EL (cell line): ENCODE measurements at places on chromosomes 7 and 10.

DNA sequence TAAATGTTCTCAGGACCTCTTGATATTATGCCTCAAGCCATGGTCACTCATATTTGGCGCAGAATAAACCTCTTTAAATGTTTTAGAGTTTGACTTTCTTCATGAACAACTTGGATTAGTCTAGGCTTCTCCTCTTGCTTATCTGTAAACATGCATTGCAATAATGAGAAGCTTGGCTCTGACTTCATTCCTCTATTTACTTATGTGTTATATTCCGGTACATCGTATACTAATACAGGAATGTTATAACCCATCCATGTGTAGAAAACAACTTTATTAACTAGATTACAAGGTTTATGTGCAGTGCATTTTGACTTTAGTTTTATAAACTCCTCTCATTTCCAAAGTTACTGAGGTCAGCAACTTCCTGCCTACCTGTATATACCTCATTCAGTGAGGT, 944.3 kb upstream of the GHITM start:
- DNase-seq: no peak

DNA sequence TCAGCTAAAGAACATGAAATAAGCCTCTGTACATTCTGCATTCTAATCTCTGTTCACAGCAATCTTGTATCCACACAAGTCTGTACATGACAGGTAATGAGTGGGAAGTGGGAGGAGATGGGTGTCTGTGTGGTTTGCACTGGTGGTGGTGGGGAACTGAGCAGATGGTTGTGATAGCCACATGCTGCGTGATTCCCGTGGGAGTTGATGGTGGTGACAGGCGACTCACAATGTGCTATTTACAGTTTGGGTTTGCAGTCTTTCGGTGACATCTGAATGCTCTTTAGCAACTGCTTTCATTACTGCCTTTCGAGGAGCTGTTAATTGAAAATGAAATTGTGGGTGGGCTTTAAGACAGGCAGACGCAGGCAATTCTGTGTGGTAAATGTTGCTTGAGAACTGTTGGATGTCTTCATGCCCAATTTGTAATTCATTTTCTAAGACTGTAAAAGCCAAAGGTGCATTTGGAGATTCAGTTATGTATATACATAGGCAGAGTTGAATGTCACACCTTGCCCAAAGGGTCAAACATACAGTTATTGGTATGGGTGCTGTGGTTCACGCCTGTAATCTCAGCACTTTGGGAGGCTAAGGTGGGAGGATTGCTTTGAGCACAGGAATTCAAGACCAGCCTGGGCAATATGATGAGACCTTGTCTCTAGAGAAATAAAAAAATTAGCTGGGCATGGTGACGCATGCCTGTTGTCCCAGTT, 308.2 kb downstream of the AUTS2 start:
- DNase-seq: no peak

DNA sequence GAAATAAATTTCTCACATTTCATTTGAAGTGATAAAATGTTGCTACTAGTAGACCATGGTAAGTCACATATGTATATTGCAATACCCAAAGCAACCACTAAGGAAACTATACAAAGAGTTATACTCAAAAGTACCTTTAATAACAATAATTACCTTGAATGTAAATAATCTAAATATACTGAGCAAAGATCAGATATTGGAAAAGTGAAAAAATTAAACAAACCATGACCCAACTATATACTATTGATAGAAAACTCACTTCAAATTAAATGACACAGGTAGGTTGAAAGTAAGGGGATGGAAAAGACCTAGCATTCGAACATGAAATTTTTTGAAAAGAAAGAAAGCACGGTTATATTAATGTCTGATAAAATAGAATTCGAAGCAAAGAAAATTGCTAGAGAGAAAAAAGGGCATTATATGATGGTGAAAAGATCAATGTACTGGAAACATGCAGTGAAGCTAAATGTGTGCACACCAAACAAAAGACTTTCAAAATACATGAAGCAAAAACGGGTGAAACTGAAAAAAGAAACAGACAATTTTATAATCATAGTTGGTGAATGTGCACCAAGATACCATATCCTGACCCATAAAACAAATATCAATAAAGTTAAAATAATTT, 29.1 kb downstream of the TFPI2 start:
- no peak for DNase-seq

- DNase-seq: peak; percentile 3
Measured at GRCh38 chr10:110269374-110270318, 35.1 kb downstream of the SMNDC1 start.

GRCh38 chr10:64648915-64649314, 1127.7 kb downstream of the REEP3 start:
- DNase-seq: no peak

DNA sequence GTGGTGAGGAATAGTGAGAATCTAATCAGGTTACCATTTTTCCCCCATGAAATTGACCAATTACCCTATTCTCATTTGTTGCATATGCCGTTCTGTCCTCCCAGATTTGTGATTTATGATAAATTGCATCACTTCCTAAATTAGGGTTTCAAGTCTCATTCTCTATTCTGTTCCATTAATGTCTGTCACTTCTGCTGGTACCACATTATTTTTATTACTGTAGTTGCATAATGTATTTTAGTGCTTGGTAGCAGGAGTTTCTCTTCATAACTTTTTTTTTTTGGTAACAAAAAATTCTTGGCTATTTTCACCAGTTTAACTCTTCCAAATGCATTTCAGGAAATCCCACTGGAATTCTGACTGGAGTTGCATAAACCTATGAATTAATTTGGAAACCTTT, 44.0 kb upstream of the FAM133B start:
- DNase-seq: no peak

- DNase-seq: no peak
Measured at GRCh38 chr7:157292258-157292657, 44.5 kb upstream of the DNAJB6 start.

GRCh38 chr7:24820730-24821044, 63.4 kb upstream of the GSDME start:
- peak; percentile 94 for DNase-seq

- DNase-seq: peak; percentile 18
Measured at GRCh38 chr7:106022193-106022821, 59.2 kb downstream of the CDHR3 start.

DNA sequence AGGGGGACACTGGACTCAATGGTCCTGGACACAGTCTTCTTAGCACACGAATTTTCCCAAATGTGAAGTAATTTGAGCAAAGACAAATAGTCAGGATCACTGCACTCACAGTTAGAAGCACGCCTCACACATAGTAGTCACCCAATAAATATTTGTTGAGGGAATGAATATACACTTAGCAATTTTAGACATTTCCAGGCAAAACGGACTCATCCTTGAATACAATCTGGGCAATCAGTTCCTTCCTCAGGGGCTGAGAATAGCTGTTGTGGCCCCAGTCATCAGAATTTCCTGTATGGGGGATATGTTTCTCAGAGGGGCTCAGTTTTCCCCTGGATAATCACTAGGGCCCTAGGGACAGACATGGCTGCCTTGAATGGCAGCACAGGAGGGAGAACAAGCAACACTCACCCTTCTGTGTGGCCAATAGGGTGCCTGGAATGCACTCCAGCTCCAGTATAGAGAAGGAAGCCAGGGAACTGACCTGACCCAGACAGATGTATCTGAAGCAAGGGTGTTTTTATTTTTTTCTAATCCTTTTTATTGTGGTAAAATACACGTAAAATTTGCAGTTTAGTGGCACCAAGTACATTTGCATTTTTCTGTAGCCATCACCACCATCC, 282.7 kb upstream of the ZNF32 start:
- peak; percentile 92 for DNase-seq

DNA sequence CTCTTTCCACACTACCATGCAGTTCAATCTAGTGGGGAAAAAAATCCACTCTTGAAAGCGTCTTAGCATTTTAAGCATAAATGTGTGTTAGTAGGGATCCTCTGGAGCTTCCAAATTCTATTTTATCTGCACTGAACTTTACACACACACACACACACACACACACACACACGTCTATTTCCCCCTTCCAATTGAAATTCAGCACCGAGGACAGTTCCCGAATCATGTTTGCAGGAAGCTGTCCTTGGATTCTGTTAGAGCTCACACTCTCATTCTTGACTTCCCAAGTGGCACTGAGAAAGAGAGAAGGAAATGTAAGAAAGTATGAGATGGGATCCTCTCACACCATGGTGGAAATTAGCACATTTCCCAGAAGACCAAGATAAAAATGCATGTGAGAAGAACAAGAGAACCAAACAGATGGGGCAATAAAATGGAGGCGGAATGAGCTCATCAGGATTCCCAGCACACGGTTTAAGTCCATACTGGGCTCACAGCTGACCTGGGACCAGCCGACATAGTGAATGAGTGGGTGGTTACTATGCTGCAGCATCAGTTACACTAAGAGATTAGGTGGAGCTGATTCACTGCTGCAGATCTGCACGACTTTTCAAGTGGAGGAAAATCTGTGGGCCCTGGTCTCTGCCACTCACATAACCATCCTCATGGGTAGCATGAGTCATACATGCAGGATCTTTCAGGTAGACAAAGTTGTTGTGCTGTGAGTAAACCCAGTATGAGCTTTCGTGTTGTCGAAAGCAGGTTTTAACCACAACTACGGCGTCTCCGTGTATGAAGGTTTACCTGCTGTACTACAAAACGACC, 3.3 kb upstream of the NPTX2 start:
- DNase-seq: peak; percentile 5
